ENCODE measurements at places on chromosomes 4 and X. TPM values are rescaled to one million over a fixed set of nuclear protein-coding genes. Genes with fewer than 3 reads are reported as not detected.

- DNase-seq, result no peak
Observed at GRCh38 chr4:184807797-184808712, 17.7 kb downstream of the ACSL1 start.

The SPATA4 gene
- total RNA-seq, result not detected

DNA sequence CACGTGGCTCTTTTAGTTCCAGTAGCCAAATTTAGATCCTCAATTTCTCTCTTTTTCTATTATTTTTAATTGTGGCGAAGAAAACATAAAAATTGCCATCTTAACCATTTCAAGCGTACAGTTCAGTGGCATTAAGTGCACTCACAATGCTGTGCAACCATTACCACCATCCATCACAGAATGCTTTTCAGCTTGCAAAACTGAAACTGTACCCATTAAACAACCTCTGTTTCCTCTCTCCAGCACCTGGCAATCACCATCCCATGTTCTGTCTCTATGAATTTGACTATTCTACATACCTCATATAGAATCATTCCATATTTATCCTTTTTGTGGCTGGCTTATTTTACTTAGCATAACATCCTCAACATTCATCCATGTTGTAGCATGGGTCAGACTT lies 74.9 kb downstream of the METTL14 start:
- no peak for DNase-seq

DNA sequence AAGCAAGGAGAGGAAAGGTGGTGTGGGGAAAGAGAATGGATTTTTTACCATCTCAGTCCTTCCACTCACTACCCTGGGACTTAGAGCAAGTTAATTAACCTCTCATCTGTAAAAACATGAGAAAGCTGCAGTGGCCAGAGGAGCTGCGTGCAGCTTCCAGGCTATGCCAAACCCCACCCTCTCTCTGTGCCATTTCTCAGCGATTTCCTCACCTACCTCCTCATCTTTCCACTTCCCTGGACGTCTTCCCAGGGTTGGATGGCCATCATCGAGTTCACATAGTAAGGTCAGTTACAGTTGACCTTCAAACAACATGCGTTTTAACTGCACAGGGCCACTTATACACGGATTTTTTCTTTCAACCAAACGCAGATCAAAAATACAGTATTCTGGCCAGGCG lies 64.3 kb downstream of the SMIM20 start:
- DNase-seq, result no peak

DNA sequence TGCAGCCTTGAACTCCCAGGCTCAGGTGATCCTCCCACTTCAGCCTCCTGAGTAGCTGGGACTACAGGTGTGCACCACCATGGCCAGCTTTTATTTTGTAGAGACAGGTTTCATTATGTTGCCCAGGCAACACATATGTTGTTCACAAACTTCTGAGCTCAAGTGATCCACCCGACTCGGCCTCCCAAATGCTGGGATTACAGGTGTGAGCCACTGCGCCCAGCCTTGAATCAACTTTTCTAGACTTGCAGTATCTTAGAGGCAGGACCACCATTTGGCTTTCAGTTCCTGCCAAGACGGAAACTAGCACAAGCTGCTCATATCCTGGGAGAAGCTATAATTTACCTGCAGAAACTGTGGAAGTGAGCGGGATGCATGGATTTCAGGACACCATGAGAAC lies 19.9 kb downstream of the NAT8L start:
- no peak for DNase-seq

The ATP2B3 gene
- not detected for total RNA-seq

DNA sequence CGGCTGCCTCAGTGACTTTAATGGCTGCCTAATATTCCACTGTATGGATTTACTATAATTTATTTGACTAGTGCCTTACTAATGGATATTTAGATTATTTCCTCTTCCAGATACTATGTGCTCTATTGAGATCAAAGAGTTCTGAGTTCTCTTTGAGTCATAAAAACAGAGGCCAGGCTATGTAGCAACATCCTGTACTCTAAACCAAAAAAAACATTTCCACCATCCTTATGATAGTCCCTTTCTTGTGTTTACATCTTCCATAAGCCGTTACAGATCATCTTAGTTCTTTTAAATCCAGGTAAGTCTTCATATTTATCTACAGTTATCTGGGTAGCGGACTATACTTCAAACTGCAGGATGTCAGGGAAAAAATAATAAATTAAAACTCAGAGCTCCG lies 56.6 kb upstream of the TMEM184C start:
- DNase-seq, result no peak

DNA sequence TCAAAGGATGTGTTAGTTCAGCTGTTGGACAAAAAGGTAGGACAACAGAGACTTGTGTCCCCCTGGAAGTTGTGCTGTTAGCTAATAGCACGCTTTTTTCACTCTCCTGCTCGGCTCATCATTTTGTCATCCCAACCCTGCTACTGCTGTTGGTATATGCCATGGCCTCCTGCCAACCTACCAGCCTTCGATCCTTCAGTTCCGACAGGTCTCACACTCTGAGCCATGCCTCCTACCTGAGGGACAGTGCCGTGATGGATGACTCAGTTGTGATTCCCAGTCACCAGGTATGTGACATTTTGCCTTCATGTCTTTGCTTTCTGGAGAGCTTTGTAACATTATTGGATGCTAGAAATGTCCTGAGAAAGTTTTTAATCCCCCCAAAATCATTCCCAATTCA lies 268.1 kb downstream of the ANK2 start:
- DNase-seq, result no peak

DNA sequence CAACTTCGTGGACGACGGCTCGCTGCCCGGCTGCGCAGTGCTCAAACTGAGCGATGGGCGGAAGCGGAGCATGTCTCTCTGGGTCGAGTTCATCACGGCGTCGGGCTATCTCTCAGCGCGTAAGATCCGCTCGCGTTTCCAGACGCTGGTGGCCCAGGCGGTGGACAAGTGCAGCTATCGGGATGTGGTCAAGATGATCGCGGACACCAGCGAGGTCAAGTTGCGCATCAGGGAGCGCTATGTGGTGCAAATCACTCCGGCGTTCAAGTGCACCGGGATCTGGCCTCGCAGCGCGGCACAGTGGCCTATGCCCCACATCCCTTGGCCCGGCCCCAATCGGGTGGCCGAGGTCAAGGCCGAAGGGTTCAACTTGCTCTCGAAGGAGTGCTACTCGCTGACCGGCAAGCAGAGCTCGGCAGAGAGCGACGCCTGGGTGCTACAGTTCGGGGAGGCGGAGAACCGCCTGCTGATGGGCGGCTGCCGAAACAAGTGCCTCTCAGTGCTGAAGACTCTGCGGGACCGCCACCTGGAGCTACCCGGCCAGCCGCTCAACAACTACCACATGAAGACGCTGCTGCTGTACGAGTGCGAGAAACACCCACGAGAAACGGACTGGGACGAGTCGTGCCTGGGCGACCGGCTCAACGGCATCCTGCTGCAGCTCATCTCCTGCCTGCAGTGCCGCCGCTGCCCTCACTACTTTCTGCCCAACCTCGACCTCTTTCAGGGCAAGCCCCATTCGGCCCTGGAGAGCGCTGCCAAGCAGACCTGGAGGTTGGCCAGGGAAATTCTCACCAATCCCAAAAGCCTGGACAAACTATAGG lies 1.5 kb downstream of the MAB21L2 start:
- no peak for DNase-seq

DNA sequence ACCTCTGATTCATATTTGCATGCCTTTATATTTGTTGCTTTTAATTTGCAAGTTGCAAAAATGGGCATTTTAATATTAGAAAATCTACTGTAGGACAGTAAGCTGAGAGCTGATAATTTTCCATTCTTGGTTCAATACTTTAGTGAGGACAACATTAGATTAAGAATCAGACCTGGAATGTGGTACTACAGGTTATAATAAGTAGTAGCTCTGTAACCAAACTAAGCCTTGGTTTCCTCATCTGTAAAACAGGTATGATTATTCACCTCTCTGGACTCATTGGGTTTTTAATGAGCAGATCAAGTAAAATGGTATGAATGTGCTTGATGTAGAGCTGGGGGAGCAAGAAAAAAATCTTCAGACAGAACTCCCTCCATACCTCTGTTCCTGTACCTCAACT lies 31.1 kb downstream of the PRRG1 start:
- DNase-seq, result no peak

GRCh38 chr4:81460191-81460701 lies 11.5 kb downstream of the RASGEF1B start:
- DNase-seq, result no peak

All from activated naive CD8-positive, alpha-beta T cell treated with anti-CD3 and anti-CD28 coated beads, Interleukin-2, amount 10 ng/mL, durations not matched to agents 7 days and 5 days (primary cell).